ENCODE measurements at places on chromosomes 4 and X.
A peak's percentile ranks its signal among the peaks of the same experiment; 100 is the strongest.

GRCh38 chr4:189294574-189294973 is 646.1 kb upstream of the FRG1 start:
- DNase-seq = no peak

- DNase-seq = no peak
Measured at GRCh38 chr4:19793831-19794230, 457.9 kb upstream of the SLIT2 start.

DNA sequence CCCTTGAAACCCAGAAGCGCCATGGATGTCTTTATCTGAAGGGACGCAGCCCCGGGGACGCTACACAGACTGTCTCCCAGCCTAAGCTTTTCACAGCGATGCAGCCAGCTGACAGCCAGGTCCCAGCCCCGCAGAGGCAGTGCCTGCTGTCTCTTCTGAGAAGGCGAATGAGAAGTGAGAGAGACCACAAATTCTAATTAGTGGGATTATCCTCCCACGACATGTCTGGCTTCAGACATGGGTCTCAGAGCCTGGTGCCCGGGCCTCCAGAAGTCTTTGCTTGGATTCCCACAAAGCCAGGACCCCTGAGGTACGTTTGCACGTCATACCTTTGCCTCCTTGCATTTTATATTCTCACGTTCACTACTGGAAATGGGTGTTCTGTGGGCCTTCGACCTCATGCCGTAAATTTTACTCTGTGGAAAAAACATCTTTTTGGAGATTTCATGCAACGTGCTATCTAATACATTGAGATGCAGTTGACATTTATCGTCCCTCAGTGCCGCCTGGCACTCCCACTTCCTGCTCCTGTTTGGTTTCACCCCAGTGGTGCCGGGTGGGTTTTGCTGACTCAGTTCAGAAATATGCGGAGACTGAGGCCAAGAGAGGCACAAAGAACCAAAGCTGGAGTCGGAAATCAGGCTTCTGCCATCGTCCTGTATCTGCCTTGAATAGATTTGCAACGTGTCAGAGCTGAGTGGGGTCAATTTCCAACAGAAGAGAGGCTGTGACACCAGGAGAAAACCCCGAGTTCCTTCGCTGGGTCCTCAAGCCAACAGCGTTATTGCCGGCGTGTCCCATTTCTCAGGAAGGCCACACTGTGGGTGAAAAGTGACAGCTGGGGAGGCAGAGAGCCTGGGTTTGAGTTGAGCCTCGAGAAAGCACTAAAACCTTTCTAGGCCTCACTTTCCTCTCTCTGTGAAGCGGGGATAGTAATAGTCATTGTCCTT is 114.4 kb downstream of the STK32B start:
- DNase-seq = peak; percentile 84

- DNase-seq = no peak
Measured at GRCh38 chr4:156642161-156642560, 329.4 kb downstream of the PDGFC start.

DNA sequence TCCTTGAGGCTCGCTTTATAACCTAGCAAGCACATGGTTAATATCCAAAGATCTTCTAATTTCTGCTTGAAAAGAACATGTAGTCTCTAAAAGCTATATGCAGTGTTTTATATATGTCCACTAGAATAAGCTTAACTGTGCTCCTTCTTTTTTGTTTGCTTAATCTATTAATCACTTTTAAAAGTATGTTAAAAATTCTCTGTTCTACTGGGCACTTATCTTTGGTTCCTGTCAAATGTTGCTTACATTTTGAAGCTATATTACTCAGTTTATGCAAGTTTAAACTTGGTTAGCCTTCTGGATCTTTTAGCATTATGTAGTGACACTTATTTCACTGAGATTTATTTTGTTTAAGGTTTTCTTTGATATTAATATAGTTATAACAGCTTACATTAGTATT is 32.5 kb downstream of the MAOA start:
- no peak for DNase-seq

DNA sequence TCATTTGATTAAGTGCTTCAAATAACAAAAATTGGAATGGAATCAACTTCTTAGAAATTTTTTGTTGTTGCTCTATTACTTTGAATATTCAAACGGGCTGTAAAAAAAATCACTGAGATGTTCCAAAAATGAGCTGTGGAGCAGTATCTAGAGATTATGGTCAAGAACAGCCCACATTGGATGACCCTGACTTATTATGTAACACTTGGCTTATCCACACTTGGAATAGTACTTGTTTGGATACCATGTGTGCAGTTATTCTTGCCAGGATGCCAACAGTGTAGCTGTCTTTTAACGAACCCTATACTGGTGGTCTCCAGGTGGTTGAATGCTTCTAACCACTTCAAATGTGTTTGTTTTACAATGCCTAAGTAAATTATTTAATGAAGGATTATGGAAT is 64.9 kb upstream of the CAMK2D start:
- DNase-seq = no peak

DNA sequence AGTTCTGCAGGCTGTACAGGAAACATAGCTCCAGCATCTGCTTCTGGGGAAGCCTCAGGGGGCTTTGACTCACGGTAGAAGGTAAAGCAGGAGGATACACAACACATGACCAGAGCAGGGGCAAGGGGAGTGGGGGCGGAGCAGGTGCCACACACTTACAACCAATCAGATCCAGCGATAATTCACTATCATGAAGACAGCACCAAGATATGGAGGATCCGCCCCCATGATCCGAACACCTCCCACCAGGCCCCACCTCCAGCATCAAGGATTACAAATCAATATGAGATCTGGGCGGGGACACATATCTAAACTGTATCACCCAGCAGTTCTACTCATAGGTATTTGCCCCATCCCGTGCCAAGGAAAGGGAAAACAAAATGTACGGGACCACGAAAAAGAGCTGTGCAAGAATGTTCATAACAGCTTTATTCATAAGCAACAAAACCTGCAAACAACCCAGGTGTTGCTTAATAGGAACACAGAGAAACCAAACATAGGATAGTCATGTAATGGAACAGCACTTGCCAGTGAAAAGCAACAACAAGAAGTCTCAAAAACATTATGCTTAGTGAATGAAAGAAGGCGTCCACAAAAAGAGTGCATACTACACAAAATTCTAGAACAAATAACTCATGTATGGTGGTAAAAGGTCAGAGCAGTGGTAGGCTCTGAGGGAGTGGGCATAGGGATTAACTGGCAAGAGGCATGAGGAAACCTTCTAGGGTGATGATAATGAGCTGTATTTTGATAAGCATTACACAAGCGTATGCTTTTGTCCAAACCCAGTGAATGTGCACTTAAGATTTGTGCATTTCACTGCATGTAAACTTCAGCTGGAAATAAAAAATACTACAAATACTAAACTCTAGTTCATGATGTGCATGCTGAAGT is 130.9 kb upstream of the FAM9B start:
- DNase-seq = no peak

GRCh38 chr4:169238445-169238844 is 32.3 kb downstream of the SH3RF1 start:
- peak; percentile 14 for DNase-seq

GRCh38 chr4:152968806-152969394 is 32.8 kb downstream of the FHDC1 start:
- no peak for DNase-seq

DNA sequence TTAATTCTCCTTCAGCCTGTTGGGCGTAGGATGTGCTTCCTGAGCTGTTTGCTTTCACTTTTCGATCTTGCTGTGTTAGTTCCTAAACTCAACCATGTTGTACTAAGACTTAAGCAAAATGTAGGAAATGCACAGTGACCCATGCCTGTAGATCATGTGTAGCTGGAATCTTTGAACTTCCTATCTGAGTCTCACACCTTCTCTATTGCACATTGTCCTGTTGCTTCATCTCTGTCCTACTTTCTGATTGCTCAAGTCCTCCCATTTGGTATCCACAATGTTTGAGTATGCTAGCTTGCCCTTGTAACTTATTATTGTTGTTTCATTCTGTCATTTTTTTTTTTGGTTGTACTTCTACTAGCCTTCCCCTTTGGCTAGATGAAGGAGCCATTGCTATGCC is 239.6 kb downstream of the PPP1R2C start:
- DNase-seq = no peak

- DNase-seq = no peak
Measured at GRCh38 chrX:151870602-151871001, 42.1 kb upstream of the MAGEA4 start.

Data from kidney glomerular epithelial cell (primary cell).